ENCODE measurements at places on chromosomes 6 and 20.

- no peak for DNase-seq
Measured at GRCh38 chr6:154432533-154433476, 76.2 kb upstream of the IPCEF1 start.

GRCh38 chr6:160036790-160037206 lies 67.9 kb downstream of the IGF2R start:
- DNase-seq = no peak

GRCh38 chr6:44012078-44012493 lies 115.2 kb downstream of the MRPL14 start:
- no peak for DNase-seq

DNA sequence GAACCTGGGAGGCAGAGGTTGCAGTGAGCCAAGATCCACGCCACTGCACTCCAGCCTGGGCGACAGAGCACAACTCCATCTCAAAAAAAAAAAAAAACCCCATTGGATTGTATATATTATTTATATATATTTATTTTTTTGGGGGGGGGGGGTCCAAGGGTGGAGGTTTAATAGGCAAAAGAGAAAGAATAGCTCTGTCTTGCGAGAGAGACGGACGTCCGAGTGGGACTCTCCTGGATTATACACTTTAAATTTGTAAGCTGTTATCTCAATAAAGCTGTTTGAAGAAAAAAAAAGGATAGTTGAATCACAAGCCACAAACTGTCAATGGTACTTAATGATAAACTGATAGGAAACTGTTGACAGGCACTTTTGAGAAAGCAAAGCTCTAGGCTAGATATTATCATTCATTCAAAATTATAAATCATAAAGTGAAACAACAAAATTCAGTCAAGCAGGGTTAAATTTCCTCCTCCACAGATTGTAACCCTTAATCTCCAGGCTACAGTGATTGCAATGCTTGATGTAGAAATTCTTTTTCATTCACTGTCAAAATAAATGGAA lies 20.3 kb downstream of the EIF2S2 start:
- no peak for DNase-seq

DNA sequence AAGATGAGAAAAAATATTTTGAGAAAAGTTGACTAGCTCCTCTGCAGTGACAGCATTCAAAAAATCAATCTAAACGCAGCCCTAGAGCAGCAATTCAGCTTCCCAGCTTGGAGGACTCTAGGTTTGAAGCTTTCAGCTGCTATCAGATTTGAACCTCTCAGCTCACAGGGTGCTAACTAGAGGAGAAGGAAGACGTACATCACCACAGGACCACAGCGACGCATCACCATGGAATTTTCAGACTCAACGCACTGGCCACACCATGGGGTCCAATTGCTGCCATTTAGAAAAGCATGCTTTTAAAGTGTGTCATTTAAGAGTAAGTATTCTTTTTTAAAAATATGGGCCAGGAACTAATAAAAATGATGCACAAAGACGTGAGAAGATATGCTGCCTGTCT lies 45.0 kb upstream of the FUCA2 start:
- no peak for DNase-seq

DNA sequence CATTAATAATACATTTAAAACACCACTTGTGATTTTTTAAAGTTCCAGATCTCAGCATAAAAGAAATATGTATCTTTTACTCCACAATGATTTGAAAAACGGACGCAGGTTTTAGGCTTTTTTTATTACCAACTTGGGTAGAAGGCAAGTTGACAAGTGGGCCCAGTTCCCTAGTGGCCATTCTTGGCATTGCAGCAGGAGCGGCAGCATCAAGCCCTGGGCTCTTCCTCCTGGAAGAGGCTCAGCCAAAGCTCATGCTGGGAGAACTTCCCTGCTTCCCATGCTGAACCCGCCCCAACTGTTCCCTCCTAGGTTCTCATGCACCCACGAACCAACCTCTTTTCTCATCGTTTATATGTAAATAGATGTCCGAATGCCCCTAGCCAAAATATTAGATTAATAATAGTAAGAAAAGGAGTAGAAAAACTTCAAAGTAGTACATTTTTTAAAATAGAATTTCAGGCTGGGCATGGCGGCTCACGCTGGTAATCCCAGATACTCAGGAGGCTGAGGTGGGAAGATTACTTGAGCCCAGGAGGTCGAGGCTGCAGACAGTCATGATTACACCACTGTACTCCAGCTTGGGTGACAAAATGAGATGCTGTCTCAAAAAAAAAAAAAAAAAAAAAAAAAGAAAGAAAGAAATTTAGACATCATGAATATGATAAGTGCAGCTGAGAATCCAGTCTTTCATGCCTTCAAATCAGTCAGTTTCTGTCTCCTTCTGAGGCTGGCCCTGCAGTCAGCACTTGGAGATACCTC lies 18.2 kb upstream of the MYB start:
- no peak for DNase-seq

DNA sequence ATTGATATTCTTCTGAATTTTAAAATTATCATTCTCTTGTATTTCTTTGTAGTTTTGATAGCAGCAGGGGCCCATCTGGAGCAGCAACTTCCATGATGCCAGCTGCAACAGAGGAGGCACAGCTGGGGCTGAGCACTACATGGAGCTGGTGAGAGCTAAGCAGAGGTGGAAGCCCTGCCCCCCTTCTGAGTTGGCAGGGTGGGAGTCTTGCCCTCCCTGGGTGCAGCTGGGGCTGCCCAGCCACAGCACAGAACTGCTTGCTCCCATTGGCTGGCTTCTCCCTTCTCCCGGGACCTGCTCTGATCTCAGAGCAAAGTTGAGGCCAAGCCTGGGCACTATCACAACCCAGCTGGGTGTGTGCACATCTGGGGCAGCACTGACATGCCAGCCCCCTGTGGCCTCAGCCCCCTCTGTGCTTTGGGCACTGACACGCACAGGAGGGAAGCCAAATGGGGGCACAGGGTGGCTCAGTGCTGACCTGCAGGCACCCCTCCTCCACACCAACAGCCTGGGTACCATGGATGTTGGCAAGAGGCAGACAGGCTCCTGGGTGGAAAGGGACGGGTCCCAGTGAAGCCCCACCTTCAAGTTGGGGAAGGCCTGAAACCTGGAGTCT lies 69.1 kb upstream of the EYA4 start:
- DNase-seq = no peak

DNA sequence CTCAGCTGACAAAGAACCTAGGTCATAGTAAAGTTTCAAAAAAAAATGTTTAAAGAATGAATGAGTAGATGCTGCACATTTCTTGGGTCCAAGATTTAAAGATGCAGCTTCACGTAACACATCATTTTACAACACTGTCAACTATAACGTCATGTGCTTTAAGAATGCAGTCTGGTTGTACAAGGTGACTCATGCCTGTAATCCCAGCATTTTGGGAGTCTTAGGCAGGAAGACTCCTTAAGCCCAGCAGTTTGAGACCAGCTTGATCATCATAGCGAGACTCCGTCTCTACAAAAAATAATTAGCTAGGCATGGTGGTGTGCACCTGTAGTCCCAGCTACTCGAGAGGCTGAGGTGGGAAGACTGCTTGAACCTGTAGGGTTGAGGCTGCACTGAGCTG lies 21.9 kb downstream of the SLC17A5 start:
- no peak for DNase-seq

GRCh38 chr6:5950361-5950785 lies 56.4 kb downstream of the NRN1 start:
- no peak for DNase-seq

DNA sequence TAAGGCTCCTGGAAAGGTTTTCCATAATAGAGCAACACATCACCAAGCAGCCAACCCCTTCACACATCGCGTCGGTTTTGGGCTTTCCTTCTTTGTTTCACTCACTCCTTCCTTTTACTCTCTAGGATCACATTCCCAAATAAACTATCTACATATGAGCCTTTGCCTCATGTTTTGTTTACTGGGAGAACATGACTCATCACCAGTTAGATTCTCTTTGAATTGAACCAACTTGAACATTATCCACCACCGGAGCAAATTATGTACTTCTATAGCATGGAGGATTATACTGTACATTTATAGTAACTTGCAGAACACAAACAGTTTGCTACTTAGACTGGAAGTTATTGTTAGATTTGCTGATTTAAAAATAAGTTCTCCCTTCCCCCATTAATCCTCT lies 41.0 kb downstream of the SAMD5 start:
- no peak for DNase-seq

DNA sequence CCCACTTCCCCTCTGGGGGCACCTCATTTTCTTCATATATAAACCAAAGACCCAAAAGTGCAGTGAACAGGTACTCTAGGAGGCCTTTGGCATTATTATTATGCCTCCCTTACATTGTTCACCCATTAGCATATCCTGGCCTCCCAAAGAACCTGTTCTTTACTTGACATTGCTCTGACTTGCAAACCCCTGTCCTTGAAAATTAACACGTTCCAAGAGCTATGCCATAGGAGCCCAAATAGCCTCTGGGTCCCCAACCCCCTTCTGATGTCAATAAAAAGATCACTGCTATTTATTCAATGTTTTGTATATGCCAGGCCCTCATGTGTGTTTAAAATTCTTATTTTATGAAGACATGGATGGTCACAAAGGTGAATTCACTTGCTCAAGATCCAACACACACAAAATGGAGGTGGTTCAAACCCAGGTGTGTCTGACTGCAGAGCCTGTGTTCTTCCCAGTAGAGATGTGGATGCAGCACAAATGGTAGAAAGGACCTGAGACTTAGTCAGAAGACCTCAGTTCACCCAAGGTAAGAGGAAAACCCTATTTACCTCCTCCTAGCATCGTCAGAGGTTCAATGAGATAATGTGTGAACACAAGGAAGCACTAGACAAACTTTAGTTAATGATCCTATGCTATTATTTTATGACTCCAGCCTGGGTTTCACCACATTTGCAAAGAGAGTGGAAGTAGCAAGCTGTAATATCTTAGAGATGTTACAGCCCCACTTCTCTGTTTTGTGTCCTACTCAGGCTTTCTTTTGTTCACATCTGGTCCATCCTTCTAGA lies 36.6 kb downstream of the BCL2L1 start:
- no peak for DNase-seq
